ENCODE measurements at places on chromosomes 6 and 20.

DNA sequence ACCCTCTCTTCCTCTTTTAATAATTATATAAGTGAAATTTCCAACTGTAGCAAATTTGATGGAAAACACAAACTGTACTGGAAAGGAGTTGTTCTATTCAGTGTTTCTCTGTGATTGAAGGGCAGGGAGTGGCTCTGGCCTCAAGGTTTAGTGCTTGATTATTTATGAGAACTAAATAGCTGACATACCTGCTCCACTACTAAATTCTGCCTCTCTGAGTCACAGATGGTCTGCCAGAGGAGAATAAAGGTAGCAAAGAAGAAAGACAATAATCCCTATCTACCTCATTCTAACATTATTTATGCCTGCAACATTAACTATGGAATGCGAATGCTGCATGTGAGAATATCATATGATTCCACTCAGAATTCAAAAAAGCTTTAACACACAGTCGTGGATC lies 9.3 kb downstream of the BMP5 start:
- no peak for DNase-seq

DNA sequence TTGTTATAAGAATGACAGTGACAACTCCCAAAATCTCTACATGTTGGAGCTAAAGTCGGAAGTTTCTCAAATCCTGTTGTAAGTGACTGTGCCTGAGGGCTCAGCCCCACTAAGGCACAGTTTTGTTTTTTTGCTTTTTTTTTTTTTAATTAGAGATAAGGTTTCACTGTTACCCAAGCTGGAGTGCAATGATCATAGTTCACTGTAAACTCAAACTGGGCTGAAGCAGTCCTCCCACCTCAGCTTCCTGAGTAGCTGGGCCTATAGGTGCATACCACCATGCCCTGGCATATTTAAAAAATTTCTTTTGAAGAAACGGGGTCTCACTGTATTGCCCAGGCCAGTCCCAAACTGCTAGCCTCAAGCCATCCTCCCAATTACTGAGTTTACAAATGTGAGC lies 96.9 kb downstream of the DTD1 start:
- DNase-seq: no peak

DNA sequence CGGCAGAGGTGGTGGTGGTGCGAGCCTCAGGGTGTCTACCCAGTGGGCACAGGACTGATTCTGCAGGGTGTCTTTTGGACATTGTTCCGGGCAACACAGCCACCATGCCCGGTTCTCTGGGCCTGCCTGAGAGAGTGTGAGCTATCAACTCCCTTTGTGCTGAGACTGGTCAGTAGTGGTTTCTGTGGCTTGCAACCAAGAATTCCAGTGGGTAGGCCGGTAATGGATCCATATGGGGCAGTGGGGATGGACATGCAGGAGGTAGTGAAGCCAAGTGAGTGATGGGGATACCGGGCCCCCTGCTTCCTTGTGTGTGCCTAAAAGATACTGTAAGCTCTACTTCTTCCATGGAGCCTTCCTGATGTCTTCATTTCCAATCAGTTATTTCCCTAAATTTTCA lies 71.0 kb downstream of the CDC5L start:
- DNase-seq: no peak

GRCh38 chr20:1838556-1839279 lies 56.5 kb upstream of the SIRPA start:
- DNase-seq: no peak
